Stimulated activated CD4-positive, alpha-beta T cell treated with anti-CD3 and anti-CD28 coated beads, Interleukin-4, amount 100 ng/mL, for 4 hours (primary cell): ENCODE measurements at places on chromosomes 6 and 20.
A peak's percentile ranks its signal among the peaks of the same experiment; 100 is the strongest.

DNA sequence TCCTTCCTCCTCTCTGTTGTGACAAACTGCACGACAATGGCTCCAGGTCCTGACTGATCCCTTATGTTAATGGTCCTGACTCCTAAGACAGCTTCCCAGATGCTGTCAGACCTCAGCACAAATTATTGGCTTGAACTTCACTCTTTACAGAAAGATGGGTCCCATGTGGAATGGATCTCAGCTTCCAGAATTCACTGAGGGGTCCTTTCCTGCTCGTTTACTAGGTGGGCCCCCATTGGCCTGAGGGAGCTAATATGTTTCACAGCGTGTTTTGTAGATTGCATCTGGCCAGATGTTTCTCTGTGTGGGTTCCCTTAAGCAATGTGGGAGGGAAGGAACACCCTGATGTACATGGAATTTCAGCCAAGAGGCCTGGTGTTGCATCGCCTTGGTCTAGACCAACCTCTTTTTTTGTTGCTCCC, 826.6 kb downstream of the MAFB start:
- DNase-seq: no peak

GRCh38 chr6:26345832-26346231, 19.2 kb upstream of the BTN3A2 start:
- no peak for DNase-seq

DNA sequence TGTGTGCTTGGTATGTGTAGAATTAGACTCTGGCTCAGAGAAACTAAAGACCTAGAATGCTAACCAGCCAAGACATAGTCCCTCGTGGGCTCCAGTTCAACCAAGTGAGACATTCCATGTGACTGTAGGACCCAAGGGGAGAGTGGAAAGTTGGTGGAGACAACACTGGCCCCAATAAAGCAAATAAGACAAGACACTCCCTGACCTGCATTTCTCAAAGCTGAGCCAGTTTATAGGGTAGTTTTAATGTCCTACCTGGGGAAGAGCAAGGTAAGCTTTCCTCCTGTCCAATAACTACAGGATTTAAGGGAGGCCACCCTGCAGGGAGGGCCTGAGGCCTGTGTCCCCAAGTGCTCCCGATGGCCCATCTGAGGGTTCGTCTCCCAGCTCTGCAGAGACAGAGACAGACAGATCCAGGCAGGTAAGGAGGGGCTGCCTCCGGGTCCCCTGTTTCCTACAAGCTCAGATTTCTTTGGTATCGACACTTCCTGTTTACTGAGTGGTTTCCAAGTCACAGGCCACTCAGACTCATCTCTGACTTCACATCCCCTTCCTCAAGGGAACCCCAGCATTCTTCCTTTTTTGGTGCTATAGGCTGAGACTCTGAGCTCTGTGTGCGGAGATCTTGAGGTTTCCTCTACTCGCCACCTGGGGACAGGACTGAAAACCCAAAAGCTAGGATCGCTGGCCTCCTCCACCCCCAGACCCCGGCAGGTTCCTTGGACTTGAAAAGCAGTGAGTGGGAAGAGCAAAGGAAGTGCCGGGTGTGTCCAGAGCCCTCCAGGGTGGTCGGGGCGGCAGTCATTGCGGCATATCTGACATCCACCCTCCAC, 92.4 kb downstream of the PRND start:
- peak; percentile 66 for DNase-seq

DNA sequence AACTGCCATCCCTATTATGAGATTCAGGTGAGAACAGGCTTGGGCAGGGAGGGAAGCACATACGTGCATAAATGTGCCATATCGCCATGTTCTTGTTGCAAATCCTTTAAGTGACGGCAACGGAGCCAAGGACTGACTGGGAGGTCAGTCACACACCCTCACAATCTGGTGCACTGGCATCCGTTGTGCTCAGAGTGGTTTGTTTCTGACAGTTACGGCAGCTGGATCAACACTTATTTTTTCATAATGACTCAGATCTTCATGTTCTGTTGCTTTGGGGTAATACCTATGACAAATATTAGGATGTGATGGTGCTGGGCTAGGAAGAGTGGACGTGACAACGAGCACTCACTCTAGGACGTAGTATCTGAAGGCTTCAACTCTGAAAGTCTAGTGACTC, 56.2 kb upstream of the PREP start:
- DNase-seq: no peak

DNA sequence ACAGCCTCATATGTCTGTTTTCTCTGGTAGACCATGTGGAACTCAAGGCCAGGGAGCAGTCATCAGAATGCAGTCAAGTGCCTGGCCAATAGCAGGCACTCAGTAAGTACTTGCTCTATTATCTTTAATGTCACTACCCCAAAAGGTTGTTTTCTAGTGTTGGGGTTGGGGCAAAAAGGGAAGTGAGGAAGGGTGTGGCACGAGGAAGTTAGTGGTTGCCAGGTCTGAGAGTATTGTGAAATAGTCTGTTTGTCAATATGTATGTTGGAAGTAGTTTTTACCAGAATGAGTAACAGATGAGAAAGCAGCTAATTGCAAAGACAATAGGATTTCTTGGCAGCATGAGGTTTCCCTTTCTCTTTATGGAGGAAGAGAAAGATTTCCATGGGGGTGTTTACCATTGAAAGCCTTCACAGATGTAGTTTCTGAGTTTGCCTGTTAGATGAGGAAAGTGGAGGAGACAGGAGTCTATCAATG, 59.5 kb upstream of the ARMH2 start:
- DNase-seq: no peak

- DNase-seq: no peak
Measured at GRCh38 chr6:3057063-3057770, 11.1 kb upstream of the RIPK1 start.

DNA sequence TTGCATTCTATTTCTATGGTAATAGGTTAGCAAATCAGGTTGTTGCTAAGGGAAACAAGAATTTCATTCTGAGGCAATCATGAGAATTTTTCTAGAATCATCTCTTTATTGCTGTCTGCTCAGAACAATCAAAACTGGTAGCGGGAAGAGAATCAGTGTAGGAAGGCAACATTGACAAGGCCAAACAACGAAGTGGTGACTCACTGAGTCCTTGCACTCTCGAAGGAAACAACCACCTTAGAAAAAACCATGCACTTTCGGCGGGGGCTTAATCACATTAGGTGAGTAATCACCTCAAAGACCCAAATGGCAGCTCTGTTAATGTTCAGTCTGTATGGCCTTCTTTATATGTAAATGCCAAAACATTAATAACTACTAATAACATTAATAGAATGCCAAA, 78.8 kb upstream of the MAP7 start:
- DNase-seq: no peak

- DNase-seq: no peak
Measured at GRCh38 chr20:61619751-61620150, 367.7 kb downstream of the CDH4 start.

DNA sequence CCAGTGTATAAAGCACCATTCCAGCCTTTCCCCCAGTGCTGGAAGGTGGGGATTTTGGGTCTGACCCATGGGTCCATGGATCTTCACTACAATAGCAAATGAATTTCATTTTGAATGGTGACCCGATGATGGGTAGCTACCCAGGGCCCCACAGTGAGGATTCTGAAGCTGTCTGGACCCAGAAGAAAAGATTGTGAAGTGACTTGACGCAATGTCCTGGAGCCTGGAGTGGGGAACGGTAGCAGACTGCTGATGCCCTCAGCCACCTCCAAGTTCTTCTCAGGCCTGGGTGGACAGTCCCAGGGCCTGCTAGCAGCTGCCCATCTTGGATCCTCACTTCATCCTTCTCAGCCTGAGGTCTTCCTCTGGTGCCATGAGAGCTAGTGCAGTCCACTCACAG, 23.4 kb upstream of the SLC32A1 start:
- DNase-seq: no peak

- DNase-seq: no peak
Measured at GRCh38 chr6:1070085-1070521, 241.8 kb upstream of the FOXQ1 start.

GRCh38 chr6:156809034-156809433, 31.9 kb downstream of the ARID1B start:
- DNase-seq: no peak

GRCh38 chr6:166488076-166488685, 98.3 kb downstream of the RAMACL start:
- DNase-seq: peak; percentile 78

DNA sequence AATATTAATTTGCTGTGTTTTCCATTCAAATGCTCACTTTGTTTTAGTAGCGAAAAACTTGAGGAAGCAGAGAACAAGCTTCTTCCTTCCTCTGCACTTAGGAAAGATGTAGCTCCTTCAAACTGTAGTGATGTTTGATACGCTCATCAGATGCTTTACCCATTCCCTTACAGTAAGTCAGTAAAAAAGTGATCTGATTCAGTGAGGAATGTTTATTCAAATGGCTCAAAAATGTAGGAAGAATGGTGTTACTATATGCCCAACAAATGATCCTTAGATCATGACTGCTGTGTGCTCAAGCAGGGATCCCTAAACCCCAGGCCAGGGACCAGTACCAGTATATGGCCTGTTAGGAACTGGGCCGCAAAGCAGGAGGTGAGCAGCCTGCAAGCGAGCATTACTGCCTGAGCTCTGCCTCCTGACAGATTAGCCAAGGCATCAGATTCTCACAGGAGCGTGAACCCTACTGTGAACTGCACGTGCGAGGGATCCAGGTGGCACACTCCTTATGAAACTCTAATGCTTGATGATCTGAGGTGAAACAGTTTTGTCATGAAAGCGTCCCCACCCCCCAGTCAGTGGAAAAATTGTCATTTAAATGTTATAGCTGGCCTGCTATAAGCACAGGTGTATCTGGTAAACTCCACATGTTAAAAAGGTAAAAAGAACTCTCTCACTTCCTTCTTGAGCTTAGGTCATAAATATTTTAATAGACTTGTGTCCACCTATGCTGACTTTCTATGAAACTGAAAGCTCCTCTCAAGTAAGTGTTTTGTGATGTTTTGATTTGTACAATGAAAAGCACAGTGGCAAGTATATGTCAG, 187.2 kb downstream of the FOXC1 start:
- DNase-seq: no peak

GRCh38 chr20:2174067-2174466, 72.4 kb downstream of the STK35 start:
- no peak for DNase-seq

GRCh38 chr6:5898563-5898962, 108.2 kb downstream of the NRN1 start:
- no peak for DNase-seq

- DNase-seq: no peak
Measured at GRCh38 chr6:124002377-124003081, 198.9 kb downstream of the NKAIN2 start.

DNA sequence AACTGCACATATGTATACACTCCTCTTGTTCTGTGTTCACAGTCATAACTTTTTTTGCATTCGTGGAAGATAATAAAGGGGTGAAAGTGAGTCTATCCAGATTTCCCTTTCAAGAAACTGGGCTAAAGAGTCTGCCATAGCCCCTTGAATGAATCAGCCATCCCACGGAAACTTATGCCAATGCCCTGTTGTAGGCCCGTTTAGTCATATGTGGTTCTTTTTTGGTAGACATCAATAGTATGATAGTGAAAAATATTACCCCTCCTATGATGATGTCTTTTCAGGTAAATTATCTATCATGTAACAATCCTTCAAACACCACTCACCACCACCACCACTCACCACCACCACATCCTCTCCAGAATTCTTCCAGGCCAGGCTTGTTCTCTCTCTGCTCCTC, 99.9 kb upstream of the MYLIP start:
- DNase-seq: no peak

- DNase-seq: no peak
Measured at GRCh38 chr6:41680182-41680965, 42.1 kb downstream of the MDFI start.

- DNase-seq: no peak
Measured at GRCh38 chr6:150705392-150705791, 105.7 kb downstream of the PLEKHG1 start.

GRCh38 chr20:15362849-15363248, 1025.4 kb upstream of the FLRT3 start:
- DNase-seq: no peak

DNA sequence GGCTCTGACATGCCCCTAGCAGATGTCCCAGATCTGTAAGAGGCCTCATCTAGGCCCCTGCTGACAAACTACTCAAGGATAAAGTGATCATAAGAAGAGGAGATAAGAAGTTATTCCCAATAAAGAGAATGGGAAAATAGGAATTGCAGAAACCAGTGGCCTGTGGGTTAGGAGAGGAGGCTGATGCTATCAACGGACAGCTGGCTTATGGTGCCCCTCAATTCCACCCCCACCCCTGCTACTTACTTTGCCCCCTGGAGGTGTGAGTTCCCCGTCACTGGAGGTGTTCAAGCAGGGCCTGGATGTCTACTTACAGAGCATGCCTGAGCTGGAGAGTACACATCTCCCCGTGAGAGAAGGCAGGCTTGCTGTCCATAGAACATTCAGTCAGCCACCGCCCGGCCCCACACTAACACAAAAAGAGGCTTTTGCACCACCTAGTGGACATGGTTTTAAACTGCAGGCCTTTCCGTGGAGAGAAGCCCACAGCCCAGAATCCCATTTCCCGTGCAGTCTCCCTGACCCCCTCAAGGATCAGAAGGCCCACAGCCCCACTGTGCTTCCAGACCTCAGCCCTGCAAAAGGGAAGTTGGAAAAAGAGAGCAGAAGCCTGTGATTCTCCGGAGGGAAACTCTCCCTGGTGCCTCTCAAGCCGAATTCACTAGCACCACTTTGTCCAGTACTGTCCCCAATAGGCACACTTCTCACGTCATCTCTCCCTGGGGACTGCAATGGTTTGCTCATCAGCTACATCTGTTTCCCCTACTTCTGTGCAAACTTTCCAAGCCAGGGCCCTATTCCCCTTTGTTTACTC, 23.8 kb upstream of the BNIP5 start:
- DNase-seq: peak; percentile 58

DNA sequence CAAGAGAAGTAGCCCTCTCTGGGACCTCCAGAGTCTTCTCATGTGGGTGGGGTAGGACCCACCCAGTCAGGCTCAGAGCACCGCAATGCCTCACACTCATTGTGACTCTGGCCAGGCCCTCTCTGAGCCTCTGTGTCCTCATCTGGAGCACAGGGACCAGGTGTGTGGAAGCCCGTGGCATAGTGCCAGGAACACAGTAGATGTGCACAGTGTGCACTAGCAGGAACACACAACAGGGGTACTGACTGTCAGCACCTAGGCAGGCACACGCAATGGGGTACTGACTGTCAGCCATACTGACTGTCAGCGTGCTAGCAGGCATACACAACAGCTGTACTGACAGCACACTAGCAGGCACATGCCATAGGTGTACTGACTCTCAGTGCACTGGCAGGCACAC, 2.0 kb upstream of the STMN3 start:
- DNase-seq: no peak

GRCh38 chr6:93407186-93407585, 12.2 kb downstream of the EPHA7 start:
- DNase-seq: no peak

DNA sequence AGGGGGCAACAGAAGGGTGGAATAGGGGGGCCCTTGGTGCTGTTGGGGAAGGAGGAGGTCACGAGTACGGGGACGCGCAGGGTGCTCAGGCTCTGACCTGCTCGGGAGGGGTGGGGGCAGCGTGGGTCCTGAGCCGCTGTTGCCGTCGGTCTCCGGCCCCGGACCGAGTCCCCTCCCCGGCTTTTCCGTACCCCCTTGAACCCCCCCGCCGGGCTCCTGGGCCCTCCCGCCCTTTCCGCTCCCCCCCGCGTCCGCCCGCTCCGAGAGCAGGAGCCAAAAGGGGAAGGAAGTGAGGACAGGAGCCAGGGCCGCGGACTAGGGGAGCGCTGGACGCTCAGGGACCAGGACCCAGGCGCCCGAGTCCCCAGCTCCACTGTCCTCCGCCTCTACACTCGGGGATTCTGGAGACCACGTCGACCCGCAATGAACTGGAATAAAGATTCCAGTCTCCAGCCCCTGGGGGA, at the start of gene RGL2:
Gene RGL2 (minus strand): TSS at position 170 of the 464 bp plus-strand sequence. CDS start 332 bp downstream, outside the sequence.
- DNase-seq: peak; percentile 57
